ENCODE measurements at places on chromosomes 7 and 10. TPM values are rescaled to one million over a fixed set of nuclear protein-coding genes. Genes with fewer than 3 reads are reported as not detected.

Gene HMX3
- total RNA-seq: not detected

DNA sequence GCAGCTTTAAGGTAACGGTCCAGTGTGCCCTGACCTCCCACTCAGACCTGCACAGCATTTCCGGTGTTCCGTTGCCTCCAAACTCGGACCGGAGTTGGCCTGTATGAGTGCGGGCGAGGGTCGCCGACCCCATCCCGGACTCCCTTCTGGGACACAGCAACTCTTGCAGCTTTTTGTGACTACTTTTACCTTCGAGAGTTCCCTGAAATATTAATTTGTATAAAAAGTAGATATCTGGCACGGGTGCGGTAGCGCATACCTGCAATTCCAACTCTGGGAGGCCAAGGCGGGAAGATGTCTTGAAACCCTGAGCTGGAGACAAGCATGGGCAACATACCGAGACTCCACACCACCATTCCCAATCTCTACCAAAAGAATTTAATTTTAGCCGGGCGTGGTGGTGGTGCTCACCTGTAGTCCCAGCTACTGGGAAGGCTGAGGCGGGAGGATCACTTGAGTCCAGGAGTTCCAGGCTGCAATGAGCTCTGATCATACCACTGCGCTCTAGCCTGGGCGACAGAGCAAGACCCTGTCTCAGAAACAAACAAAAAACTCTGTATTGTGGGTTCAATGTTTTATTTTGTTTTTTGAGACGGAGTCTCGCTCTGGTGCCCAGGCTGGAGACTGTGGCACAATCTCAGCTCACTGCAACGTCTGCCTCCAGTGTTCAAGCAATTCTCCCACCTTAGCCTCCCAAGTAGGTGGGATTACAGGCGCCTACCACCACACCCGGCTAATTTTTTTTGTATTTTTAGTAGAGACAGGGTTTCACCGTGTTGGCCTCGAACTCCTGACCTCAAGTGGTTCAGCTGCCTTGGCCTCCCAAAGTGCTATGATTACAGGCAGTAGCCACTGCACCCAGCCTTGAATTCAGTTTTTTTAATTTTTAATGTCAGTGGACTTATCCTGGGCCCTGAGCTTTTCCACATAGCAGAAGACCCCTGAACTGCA lies 1.1 kb upstream of the PPP1R35 start:
- no peak for DNase-seq

DNA sequence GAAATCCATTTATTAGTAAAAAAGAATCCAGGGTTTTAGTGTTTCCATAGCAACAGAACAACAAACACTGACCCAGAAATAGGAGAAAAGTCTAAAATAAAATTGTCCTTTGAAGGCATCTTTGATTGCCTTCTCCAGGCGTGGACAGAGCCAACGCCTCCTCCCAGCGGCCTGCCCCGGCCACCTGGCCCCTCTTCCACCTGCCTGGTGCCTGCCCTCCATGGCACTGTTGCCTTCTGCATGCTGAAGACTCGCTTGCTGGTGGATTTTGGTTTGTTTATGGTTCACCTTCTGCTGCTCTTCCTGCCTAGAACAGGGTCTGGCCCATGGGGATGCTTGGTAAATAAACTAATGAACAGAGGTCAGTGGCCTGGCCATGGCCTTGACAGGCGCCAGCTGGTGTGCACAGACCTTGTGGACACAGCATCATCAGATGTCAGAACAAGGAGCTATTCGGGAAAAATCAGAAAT lies 107.4 kb downstream of the DYNC2I1 start:
- DNase-seq: no peak

Gene SKAP2
- total RNA-seq: 18.5 TPM

Data from foreskin keratinocyte (primary cell).